ENCODE measurements at places on chromosomes 7 and 10.

DNA sequence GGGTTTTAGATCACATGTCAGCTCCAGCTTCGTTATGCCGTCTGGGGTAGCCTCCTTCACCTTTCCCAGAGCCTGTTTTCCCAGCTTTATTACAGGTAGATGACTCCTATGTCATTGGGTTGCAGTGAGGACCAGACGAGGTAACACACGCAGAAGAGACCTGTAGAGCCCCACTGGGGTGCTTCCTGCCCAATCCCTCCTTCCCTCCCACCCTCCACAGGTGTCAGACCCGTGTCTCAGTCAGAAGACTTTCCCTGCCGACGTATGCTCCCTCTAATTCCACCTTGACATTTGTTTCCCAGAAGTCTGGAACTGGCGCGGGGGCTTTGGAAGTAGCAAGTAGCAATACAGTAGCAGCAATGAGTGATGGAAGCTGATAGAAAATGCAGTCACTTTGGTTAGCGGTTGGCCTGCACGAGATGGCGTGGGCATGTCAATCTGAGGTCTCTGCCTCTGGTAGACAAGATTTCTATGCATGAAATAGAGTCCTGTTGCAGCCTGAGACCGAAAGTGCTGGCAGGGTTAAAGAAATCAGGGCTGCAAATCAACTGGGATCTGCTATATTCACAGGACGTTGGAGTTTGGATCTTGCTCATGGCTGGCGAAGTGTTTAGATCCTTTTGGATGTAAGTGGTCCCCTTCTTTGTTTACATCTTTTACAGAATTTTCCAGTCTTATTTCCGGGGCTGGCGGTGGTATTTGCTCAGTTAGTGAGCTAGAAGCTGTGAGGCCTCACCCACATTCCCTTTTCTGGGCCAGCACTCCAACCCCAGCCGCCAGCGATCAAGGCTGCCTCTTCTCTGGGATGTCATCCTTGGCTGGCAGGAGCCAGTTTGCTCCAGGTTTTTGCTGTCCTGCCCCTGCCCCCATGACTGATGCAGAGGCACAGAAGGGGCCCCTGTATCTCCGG is 78.3 kb upstream of the KMT2C start:
- no peak overlapping the region for H3K27ac ChIP-seq
- peaks cover 5% of the 10 kb centered on the region for H3K27me3 ChIP-seq
- ATAC-seq: no peak

DNA sequence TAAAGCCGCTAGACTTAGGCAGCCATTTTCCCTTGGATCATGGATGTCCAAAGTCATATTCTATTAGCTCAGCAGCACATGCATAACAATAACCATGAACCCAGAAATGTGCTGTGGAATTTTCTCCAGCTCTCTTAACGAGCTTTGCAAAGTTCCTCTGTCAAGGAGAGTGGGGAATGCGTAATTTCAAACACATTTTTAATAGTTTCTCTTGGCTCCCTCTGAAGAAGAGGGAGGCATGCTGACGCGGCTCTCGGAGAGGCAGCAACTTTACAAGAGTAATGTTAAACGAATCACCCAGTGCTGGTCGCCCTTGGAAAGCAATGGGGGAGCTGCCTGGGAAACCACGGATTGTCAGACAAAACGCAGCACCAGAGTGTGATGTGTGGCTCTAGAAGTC is 114.8 kb downstream of the RAB18 start:
- H3K27me3 ChIP-seq: no peaks in the 10 kb centered on the region
- no peaks in the 10 kb centered on the region for H3K36me3 ChIP-seq
- H3K4me1 ChIP-seq: peaks cover 33% of the 10 kb centered on the region
- ATAC-seq: peak; percentile 26

DNA sequence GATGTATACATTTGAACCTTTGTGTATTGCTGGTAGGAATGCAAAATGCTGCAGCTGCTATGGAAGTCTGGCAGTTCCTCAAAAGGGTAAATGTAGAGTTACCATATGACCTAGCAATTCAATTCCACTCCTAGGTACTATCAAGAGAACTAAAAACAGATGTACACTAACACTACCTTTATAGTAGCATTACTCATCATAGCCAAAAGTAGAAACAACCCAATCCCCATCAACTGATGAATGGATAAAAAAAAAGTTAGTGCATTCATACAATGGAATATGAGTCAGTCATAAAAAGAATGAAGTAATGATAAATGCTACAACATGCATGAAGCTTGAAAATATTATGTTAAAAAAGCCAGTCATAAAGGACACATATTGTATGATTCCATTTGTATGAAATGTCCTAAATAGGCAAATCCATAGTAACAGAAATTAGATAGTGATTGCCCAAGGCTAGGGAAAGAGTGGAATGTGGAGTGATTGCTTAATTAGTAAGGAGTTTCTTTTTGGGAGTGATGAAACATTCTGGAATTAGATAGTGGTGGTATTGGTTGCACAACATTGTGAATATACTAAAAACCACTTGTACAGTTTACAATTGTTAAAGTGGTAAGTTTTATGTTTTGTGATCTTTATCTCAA is 96.4 kb upstream of the AOAH start:
- ATAC-seq: peak; percentile 51
- no peak overlapping the region for H3K4me3 ChIP-seq
- H3K27me3 ChIP-seq: no peaks in the 10 kb centered on the region
- H3K36me3 ChIP-seq: no peaks in the 10 kb centered on the region
- H3K27ac ChIP-seq: no peak overlapping the region

DNA sequence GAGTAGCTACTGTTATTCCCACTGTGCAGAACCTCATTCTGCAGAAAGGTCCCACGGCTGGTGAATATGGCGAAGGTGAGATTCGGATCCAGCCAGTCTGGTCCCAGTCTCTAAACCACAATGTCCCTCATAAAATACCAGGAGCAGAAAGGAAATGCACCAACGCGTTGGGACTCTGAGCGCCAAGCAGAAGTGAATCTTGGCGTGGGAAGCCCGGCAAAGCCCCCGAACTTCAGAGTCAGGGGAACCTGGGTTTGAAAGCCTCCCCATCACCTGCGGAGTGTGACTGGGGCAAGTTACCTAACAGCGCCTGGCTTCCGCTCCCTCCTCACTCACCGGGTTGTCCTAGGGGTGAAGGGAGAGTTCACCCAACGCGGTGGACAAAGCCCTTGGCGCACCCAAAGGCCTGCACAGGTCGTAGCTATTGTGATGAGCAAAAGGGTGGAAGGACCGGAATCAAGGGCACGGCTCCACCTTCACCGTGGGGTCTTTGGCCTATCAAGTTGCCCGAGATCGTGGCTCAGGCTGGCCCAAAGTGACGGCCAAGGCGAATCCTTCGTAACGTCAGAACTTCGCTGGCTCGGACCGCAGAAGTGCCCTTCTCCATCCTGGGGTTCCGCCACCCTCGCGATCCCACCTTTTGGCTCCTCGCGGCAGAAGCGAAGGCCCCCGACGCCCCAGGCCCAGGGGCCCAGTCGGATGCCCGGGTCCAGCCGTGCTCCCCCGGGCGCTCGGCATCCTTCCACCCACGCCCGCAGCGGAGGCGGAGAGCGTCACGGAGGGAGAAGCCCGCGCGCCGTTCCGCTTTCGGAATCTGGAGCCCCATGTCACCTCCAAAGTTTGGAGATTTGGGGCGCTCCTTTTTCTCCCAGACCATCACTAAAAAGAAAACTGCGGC is 811 bp downstream of the RGS10 start:
- peak; percentile 13 for ATAC-seq
- peak overlapping the region; percentile 81 for H3K27ac ChIP-seq
- H3K36me3 ChIP-seq: no peaks in the 10 kb centered on the region
- peak overlapping the region; percentile 82 for H3K4me3 ChIP-seq
- no peaks in the 10 kb centered on the region for H3K27me3 ChIP-seq

GRCh38 chr10:44981172-44982113 is 2.8 kb upstream of the DEPP1 start:
- peaks cover 65% of the 10 kb centered on the region for H3K4me1 ChIP-seq
- peak overlapping the region; percentile 1 for H3K4me3 ChIP-seq
- H3K27ac ChIP-seq: peak overlapping the region; percentile 93
- ATAC-seq: peak; percentile 20

GRCh38 chr7:132243051-132243450 is 333.2 kb downstream of the PLXNA4 start:
- H3K27ac ChIP-seq: no peak overlapping the region
- no peaks in the 10 kb centered on the region for H3K4me1 ChIP-seq
- H3K36me3 ChIP-seq: no peaks in the 10 kb centered on the region
- ATAC-seq: no peak
- H3K4me3 ChIP-seq: no peak overlapping the region

DNA sequence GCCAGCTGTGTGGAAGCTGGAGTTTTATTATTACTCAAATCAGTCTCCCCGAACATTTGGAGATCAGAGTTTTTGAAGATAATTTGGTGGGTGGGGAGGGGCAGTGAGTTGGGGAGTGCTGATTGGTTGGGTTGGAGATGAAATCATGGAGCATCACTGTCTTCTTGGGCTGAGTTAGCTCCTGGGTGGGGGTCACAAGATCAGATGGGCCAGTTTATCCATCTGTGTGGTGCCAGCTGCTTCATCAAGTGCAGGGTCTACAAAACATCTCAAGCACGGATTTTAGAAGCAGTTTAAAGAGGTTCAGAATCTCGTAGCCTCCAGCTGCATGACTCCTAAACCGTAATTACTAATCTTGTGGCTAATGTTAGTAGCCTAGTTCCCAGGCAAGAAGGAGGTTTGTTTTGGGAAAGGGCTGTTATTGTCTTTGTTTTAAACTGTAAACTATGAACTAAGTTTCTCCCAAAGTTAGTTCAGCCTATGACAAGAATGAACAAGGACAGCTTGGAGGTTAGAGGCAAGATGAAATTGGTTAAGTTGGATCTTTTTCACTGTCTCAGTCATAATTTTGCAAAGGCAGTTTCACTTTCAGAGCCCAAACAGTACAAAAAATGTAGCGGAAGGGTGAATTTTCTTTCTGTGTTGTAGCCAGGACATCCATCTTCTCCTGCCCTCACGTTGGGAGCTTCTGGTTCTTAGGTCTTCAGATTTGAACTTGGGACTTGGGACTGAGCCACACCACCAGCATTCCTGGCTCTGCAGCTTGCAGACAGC is 43.1 kb downstream of the KLF6 start:
- H3K27ac ChIP-seq: peak overlapping the region; percentile 64
- H3K27me3 ChIP-seq: no peaks in the 10 kb centered on the region
- no peaks in the 10 kb centered on the region for H3K4me1 ChIP-seq
- no peaks in the 10 kb centered on the region for H3K36me3 ChIP-seq

GRCh38 chr7:16840094-16840493 is 35.3 kb upstream of the AGR2 start:
- no peak for ATAC-seq
- H3K4me3 ChIP-seq: no peak overlapping the region
- no peaks in the 10 kb centered on the region for H3K27me3 ChIP-seq
- H3K4me1 ChIP-seq: no peaks in the 10 kb centered on the region

- H3K4me1 ChIP-seq: no peaks in the 10 kb centered on the region
- H3K36me3 ChIP-seq: peaks cover 35% of the 10 kb centered on the region
- no peak overlapping the region for H3K4me3 ChIP-seq
- no peak for ATAC-seq
- H3K27ac ChIP-seq: no peak overlapping the region
These were observed 14.6 kb downstream of the DHX32 start for GRCh38 chr10:125866421-125867029.

DNA sequence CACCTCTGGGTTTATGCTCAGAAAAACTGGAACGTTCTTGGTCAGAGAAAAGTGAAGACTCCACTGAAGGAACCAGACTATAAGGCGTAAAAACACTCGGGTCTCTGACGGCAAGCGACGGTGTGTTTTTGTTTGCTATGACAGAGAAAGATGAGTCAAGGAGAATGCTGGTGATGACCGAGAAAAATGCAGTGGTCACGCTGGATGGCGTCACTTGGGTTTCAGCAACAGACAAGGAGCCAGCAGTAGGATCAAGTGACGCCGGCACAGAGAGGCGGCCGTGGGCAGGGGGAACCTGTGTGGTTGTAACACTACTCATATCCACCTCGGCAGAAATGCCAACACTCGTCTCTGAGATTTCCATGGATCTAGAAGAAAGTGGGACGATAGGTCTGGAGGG is 63.4 kb downstream of the KIAA1549 start:
- H3K36me3 ChIP-seq: peaks cover 23% of the 10 kb centered on the region
- H3K27me3 ChIP-seq: no peaks in the 10 kb centered on the region
- no peak overlapping the region for H3K27ac ChIP-seq
- no peak for ATAC-seq
- no peak overlapping the region for H3K4me3 ChIP-seq

DNA sequence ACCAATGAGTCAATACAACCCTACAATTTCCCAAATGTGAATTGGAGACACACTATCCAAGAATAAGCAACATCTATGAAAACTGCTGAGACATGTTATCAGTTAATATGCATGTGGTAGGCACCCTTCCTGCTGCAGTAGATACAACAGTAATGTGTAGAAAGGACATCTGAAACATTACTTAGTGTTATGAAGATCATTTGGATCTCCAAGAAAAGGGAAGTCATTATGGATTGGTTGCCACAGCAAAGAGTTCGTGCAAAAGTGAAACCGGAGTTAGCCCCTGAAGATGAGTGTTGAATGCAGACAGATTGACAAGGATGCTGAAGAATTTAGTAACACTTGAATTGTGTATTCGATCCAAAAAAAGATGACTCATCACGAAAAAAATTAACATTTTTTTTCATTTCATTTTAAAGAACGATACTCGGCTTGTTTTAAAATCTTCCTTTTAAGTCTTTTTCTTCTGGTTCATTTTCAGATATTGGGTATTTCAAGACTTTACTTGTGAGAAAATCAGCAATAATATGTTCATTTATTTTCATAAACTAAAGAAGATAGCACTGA is 322.4 kb upstream of the KLF6 start:
- H3K4me1 ChIP-seq: no peaks in the 10 kb centered on the region
- no peaks in the 10 kb centered on the region for H3K27me3 ChIP-seq
- no peak overlapping the region for H3K27ac ChIP-seq
- no peak overlapping the region for H3K4me3 ChIP-seq

DNA sequence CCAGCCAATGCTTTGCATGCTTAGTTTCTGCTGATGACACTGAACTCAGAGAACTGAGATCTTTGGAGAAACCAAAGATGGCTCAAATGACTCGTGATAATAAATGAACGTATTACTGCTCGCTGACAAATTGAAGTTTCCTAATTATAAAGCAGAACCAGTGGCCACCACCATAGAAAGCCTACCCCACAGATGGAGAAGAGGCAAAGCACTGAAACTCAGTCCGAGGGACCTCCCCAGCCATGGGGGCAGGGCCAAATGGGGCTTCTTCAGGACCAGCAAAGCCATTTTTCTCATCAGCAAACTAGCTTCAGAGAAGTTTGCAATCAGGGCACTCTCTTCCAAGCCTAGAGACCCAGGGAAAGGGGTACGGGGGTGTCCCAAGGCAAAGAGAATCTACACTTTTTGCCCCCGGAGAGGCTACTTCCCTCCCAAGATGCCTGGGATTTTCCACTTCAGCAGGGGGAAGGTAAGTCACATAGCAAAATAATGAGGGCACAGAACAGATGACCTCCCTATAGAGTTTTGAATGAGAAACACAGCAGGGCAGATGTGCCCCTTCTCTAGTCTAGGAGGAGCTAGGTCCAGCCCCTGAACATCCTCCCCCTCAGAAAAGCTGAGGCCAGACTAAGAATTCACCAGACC is 4.3 kb upstream of the IL6 start:
- H3K4me1 ChIP-seq: peaks cover 34% of the 10 kb centered on the region
- peak overlapping the region; percentile 80 for H3K27ac ChIP-seq
- no peak for ATAC-seq
- no peaks in the 10 kb centered on the region for H3K27me3 ChIP-seq
- no peak overlapping the region for H3K4me3 ChIP-seq

GRCh38 chr10:18429335-18429734 is 222.1 kb downstream of the NSUN6 start:
- no peaks in the 10 kb centered on the region for H3K36me3 ChIP-seq
- no peak overlapping the region for H3K27ac ChIP-seq
- ATAC-seq: no peak
- H3K4me3 ChIP-seq: no peak overlapping the region
- H3K27me3 ChIP-seq: no peaks in the 10 kb centered on the region
